KG1 (cell line): ENCODE measurements at places on chromosomes 6 and 20.

GRCh38 chr20:39885975-39886649, 802.9 kb downstream of the MAFB start:
- DNase-seq = peak; percentile 40

GRCh38 chr20:25037288-25038102, 20.4 kb downstream of the ACSS1 start:
- DNase-seq = no peak

DNA sequence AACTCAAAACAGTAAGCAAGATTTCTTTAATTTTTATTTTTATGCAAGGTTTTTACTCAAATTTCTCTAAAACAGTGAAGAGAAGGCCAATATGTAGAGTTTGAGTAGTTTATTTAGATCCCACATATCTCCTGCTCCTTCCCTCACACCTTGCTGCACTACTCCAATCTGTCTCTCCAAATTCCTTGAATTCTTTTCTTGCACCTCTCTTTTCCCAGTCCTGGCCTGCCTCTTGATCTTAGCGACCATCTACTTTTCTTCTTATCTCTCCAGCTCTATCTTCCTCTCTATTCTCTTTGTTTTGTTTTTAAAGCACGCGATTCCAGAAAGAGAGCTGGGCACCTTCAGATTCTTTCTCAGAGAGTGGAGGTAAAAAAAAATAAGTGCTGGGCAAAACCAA, 86.7 kb upstream of the KCNQ5 start:
- no peak for DNase-seq

DNA sequence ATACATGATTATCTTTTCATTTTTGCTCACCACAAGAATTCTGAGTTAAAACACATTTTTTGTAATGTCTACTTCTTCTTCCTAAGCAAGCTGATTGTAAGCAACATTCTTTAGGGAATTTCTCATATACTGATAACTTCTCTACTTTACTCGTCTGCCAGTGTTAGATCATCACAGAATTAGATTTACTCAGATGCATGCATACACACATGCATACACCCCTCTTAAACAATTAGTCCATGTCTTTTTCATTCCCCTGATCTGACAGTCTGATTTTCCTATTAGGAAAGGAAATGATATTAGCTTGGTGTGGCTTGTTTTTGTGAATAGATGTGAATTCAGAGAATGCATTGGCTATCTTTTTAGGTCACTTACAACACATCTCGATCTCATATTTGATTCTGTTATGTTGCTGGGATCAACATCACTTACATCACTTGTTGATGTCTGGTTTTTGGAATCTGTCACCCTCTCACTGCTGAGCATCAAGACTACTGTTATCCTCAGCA, 91.4 kb downstream of the FIG4 start:
- no peak for DNase-seq

DNA sequence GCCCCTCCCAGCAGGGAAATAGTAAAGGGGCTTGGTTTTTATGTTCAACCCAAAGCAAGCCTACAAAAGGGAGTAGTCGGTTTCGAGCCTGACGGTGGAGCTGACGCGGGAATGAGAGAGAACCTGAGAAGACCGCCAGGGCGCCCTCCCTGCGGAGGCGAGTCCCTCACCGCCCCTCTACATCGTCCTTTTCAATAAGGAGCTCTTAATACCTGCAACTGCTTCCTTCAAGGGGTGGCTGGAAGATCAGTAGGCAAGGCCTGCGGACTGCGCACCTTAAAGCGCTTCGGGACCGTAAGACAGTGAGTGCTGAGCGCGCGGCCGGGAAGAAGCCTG, 709 bp upstream of the ZNF76 start:
- DNase-seq = peak; percentile 76

- no peak for DNase-seq
Observed at GRCh38 chr6:97361286-97361685, 78.3 kb upstream of the MMS22L start.

DNA sequence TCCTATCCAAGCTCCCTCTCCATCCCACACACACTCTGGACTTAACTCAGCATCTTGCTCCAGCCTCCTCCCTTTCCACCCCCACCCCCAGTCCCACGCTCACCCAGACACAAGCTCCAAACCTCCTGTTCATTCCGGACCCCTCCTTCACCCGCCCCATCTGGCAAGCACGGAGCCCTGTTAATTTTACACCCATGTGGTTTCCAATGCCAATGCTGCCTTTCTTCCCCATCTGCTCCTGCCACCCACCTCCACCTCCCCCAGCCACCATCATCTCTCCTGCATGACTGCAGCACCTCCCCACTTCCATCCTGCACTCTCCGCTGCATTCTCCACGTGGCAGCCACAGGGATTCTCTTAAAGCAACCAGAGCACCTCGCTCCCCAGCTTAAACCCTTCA, 9.9 kb upstream of the CDK5RAP1 start:
- no peak for DNase-seq

- no peak for DNase-seq
Observed at GRCh38 chr6:35237476-35237875, 22.1 kb upstream of the ZNF76 start.

DNA sequence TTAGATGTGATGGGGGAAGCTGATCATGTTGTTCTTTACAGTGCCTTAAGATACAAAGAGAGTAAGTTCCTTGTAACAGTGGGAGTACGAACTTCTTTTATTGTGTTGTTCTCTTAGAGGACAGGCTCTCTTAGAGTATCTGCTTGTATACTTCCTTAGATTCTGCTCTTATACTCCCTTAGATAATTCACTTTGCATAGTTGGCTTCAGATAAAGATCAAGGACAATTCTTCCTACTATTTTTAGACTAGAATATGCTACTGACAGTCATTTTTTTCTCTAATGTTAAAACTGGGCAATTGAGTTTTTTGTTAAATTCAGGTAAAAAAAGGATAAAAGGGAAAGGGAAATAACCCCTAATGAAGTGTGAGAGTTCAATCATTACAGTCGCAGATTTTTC, 138.7 kb downstream of the MYB start:
- no peak for DNase-seq
